ENCODE measurements at places on chromosomes 16 and 17. TPM values are rescaled to one million over a fixed set of nuclear protein-coding genes. Genes with fewer than 3 reads are reported as not detected.

GRCh38 chr17:67105213-67105612 lies 60.9 kb downstream of the CACNG1 start:
- DNase-seq, result no peak

GRCh38 chr16:22417019-22417418 lies 42.6 kb upstream of the CDR2 start:
- DNase-seq, result no peak

GRCh38 chr17:8056976-8057625 lies 18.2 kb downstream of the ALOX15B start:
- DNase-seq, result no peak

Gene MYO15B
- total RNA-seq, result 82.6 TPM

DNA sequence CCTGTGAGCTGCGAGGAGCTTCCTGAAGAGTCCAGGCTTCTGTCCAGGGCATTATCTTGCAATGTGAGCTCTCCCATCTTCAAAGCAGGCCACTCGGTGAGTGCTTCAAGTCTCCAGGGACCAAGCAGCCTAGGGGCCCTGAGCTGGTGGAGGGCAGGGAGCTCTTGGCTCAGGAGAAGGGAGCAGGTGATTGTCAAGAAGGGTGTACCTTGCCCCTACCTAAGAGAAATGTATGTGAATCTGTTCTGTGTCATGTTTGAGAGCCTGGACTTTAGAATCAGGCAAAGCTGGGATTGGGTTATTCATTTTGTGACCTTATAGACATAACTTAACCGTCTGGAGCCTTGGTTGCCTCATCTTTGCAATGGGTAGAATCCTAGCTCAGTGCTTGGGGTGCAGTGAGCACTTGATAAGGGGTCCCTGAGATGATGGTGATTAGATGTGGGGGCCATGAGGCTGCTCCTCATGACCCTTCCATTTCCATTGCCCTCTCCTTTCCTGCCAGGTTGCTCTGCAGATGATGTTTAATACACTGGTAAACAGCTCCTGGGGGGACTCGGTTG lies 15.9 kb downstream of the ZNF768 start:
- no peak for DNase-seq

DNA sequence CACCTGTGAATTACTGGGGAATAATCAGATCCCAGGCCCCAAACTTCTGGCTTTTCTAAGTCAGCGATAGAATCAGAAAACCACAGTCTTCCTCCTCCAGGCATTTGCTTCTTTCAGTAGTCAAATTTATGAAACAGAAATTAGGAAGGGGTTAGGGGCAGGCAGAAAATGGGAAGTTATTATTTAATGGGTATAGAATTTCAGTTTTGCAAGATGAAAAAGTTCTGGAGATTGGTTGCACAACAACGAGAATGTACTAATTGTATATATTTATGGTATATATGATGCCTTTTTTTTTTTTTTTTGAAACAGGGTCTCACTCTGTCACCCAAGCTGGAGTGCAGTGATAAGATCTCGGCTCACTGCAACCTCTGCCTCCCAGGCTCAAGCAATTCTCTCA lies 23.5 kb downstream of the ORC6 start:
- no peak for DNase-seq

DNA sequence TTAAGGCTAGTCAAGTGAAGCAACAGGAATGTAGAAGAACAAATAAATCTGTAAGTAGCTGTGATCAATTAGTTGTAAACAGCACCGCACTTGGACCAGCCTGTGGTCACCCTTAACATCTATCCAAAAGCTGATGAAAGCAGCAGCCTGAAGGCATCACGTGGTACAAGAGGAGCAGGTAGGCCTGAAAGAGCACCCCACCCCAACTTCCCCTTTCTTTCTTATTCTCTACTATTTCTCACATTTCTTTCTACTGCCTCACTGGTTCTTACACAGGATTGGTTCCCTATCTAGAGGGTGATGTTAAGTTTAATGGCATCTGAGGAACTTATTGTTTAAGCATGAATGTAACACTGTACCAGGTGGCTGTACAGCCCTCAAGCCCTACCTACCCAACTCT lies 42.6 kb upstream of the CLEC18B start:
- DNase-seq, result no peak

Gene DLG4
- 157 TPM for total RNA-seq

GRCh38 chr17:46979147-46979863 lies at the start of gene RPRML:
TSS of gene RPRML (minus strand) at chr17:46979253. CDS start at chr17:46979007, 246 bp downstream.
- DNase-seq, result peak; percentile 72

Gene CLEC10A
- not detected for total RNA-seq

Data from glutamatergic neuron (in vitro differentiated cells).